ENCODE measurements at places on chromosomes 13 and 19.

DNA sequence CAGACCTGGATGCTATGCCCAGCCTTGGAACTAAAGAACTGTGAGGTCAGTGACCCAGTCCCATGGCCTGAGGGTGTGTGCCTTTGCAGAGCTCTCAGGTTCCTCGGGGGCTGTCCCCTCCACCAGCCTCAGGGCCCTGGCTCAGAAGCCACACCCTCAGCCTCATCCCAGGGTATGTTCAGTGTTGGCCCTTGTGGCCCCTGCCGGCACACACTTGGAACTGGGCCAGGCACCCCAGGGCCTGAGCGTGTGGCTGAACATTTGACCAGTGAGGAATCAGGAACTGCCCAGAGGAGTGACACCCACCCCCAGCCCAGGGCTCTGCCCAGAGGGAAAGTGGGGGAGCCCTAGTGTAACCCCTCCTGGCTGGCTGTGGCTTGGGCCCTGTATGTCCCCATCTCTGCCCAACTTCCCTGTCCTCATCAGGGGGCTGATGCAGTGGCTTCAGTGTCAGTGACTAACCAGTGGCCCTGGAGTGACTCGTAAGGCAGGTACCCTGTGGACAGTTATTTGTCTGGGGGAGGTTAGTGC lies 10.0 kb downstream of the NKPD1 start:
- no peak for DNase-seq

DNA sequence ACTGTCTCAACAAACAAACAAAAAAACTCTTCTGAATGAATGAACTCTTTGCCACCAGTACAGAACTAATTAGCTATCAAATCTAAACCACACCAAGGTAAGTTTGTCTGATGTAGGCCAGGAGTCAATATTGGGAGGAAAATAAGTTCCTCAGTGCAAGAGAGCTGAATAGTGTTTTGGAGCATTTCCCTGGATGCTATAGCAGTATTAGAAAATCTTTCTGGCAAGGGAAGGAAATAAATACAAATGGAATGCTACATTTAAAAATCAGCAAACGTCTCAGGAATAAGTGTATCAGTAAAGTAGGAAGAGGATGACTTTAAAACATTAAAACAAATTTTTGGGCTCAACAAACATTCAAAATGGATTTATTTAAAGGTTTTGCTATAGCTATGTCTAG lies 81.3 kb upstream of the TMTC4 start:
- no peak for DNase-seq

DNA sequence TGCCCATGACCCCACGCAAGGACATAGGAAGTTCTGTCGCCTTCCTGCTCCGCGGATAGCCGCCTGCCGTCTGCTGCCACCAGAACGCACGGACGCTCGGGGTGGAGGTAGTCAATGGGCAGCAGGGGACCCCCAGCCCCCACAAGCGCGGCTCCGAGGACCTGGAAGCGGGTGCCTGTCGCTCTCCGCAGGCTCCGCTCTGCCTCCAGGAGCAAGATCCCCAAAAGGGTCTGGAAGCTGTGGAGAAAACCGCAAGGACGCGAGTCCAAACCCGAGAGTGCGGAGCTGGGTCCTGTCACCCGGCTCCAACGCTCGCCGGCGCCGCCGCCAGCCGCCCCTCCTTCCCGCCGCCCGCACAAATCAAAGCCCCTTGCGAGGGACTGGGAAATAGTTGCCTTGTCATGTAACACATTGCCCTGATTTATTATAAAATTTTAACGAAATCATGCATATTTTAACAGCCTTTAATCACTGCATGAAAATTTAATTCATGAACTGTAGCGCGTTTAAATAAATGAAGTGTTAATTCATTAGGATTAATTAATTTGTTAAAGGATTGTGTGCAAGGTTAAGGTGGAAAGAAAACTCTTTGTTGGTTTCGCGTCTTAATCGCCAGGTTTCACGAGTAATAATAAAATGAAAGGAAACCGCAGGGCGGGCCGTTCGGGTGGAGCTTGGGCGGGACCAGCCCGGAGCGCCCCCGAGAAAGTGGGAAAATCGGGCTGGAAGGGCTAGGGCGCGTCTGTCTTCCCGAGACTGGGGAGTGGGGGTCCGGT lies 5.5 kb upstream of the POU4F1 start:
- DNase-seq = no peak

DNA sequence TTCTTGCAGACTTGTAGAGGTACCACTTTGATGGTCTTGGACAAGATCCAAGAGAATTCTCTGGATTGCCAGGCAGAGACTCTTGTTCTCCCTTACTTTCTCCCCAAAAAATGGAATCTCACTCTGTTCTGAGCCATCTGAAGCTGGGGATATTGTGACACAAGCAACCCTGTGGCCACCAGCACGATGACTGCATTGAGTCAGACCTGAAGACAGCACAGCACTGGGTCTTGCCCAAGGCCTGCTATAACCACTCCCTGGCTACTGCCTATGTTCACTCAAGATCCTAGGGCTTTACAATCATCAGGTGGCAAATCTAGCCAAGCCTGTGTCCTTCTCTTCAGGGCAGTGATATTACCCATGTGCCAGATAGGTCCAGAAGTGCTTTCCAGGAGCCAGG lies 202.5 kb upstream of the SERP2 start:
- no peak for DNase-seq

DNA sequence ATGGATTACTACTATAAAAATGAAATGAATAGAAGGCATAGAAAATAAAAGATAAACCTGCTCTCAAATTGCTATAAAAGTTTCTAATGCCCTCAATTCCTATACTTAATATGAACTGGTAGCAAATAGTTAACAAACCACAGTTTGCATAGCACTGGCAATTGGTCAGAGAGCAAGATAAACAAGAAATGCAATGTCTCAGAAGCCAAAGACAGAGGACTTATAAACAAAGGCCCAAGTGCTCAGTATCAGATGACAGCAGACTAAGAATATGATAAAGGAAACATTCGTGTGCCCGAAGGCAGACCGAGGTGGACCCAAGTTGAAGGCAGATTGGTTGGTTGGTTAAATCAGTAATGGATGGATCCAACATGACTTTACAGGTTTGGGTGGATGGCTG lies 50.6 kb downstream of the IPO5 start:
- no peak for DNase-seq

- no peak for DNase-seq
These were observed 251.4 kb downstream of the RGCC start for GRCh38 chr13:41708713-41709112.

DNA sequence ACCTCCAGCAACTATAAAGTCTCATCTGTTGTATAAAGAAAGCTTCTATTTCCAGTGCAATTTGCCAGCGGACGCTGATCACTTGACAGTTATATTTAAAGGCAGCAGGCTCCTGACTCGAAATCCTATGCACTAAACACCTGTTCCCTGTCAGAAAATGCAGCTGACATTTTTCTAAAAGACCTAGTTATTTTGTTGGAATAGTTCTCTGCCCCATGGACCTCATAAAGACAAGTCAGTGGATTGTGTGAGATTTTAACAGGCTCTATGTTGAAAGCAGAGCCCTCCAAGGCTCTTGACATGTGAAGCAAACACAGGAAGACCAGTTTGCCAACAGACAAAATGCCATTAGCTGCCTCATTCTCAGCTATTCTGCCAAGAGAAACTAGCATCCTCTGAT lies 304.7 kb upstream of the KLF12 start:
- DNase-seq = no peak

DNA sequence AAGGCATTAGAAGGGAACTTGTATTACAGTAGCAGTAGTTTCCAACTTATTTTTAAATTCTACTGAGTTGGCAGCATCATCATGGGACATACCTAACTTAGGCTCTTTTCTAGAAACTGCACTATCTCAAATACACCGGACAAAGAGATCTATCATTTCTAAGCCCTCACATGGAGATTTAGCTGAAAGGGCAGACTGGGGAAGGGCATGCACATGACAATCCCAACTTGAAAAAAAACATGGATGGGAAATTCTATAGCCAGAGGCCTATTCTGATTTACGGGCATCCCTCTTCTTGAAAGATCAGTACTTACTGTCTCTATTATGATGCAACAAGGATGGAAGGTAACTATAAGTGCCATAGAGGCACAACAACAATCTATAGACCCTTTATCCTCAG lies 1328.6 kb downstream of the UQCRFS1 start:
- no peak for DNase-seq

DNA sequence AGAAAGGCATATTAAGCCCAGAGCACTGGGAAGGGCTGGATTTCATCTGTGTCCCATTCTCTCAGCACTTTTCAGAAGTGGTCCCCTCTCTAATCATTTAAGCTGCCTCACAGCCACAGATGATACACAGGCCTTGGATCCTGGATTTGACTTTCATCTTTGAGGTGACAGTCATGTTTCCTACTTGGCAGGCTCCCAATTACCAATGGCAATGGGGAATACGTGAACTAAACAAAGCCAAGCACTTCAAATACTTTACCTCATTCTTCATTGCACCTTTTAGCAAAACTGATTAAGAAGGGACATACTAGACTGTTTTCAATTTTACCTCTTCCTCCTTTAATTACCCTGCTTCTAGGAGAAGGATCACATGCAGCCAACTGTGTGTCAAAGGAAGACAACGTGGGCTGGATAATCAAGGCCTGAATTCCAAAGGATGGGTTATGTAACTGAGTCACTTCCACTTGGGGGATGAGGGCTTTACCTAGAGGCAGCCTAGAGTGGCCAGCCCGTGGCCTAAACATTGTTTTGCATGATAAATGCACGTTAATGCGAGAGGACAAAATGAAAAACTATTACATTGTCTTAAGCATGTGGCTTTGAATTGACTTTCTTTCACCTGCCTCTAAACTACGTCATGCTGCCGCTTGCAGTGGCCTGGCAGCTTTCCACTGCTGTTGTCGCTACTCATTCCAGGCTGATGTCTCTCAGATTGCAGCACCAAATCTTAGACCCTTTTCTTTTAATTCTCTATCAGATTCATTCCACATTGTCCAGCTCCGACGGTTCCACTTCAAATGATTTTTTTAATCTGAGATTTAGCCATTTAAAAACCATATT lies 95.0 kb downstream of the KCTD12 start:
- DNase-seq = no peak

DNA sequence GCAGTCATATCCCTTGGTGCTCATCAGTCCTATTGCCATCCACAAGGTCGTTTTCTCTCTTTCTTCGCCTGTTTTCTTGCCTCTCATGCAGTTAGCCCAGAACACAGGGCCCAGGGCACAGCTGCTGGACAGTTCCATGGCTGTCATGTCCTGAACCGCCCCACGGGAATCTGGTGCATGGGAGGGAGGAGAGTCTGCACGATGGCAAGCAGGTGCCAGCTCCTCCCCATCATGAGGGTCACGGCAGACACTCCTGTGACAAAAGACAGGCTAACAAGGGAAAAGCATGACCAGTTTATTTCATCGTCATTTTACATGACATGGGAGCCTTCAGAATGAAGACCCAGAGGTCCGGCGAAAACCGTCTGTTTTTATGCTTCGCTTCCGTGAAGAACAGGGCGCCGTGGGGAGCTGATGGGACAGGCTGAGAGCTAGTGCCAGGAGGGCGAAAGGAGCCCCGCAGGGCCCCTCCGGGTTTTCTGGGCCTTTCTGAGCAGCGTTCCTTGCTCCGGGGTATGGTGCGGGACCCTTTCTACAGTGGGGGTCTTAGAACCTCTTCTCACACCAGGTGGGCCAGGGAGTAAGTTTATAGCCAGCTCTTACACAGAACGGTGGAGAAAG lies 135.7 kb downstream of the STK24 start:
- DNase-seq = no peak

GRCh38 chr19:32673573-32673972 lies 1.4 kb downstream of the ANKRD27 start:
- no peak for DNase-seq

GRCh38 chr13:20843166-20843565 lies 59.4 kb downstream of the XPO4 start:
- no peak for DNase-seq

- DNase-seq = no peak
These were observed 271.9 kb upstream of the GPC6 start for GRCh38 chr13:92954746-92955145.

- no peak for DNase-seq
These were observed 142.1 kb downstream of the KDM4B start for GRCh38 chr19:5111051-5111450.

GRCh38 chr19:38143847-38144246 lies 80.2 kb downstream of the DPF1 start:
- DNase-seq = no peak

DNA sequence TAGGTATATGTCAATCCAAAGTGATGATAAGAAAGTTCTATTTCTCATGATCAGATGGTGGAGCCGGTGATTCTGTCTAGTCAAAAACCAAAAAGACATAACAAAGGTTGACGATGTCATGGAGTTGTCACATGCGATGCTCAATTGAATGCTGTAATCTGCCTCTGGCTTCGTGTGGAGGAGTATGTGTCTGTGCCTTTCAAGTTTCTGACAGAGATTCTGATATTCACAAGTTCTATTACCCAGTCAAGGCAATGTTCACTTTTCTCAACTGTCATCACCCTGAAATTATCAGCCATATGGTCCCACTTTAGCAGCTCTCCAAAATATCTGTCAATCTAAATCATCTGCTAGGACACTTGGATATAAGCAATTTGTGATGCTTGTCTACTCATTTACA lies 367.6 kb upstream of the PRR20A start:
- no peak for DNase-seq

DNA sequence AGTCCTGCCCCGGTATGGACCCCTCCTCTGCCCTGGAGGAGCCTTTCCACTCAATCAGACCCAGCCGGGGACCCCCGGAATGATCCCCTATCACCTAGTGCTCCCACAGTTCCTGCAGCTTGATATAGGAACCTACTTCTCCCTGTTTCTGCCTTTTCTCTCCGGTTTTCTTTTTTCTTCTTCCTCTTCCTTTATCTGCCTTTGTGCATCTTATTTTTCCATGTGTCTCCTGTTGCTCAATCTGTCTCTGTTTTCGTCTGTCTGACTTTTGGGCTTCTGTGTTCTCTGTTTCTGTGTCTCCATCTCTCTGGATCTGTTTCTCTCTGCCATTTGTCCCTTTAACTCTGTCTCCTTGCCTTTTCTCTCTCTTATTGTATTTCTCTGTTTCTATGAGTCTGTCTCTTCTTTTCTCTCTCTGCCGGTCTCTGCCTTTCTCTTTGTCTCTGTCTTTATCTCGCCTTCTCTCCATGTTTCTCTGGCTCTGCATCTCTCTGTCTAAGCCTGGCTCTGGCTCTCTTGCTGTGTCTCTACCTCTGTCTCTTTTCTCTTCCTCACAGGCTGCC lies 10.0 kb downstream of the MEGF8 start:
- no peak for DNase-seq

- no peak for DNase-seq
These were observed 14.2 kb downstream of the RB1 start for GRCh38 chr13:48317511-48318376.

DNA sequence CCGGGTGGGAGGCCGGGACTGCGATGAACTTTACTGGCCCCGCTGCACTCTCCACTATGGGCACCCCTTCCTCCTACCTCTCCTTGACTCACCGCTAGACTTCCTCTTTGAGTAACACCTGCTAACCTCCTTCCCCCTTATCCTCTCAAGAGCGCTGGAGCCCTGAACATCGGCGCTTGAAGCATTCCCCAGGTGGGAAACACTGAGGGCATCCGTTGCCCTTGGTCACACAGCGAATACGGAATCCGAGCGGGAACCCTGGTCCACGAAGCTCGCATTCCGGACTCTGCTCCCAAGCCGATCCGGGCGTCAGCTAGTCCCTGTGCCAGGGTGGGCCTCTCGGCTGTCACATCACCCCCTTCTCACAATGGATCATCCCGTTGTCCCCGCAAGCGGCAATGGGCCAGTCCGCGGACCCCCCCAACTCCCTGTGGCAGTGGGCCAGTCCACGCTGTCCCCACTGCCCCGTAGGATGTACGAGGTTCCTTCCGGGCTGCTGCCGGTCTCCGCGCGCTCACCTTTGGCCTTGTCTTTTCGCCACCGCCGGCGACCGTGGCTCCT lies 4.2 kb downstream of the LIPE start:
- DNase-seq = peak; percentile 38

GRCh38 chr19:12133069-12133468 lies 7.1 kb downstream of the ZNF20 start:
- no peak for DNase-seq

Data from T-helper 2 cell treated with Interferon-gamma antibody and Interleukin-4, amounts not matched to agents 5 μg/mL and 100 μg/mL, for 36 hours (primary cell).